Stimulated activated CD4-positive, alpha-beta T cell treated with anti-CD3 and anti-CD28 coated beads, Interleukin-1b, Interleukin-23, amount 100 ng/mL, for 1 hour (primary cell): ENCODE measurements at places on chromosomes 4 and X.

GRCh38 chr4:42473071-42473684 is 75.9 kb downstream of the SHISA3 start:
- DNase-seq: no peak

DNA sequence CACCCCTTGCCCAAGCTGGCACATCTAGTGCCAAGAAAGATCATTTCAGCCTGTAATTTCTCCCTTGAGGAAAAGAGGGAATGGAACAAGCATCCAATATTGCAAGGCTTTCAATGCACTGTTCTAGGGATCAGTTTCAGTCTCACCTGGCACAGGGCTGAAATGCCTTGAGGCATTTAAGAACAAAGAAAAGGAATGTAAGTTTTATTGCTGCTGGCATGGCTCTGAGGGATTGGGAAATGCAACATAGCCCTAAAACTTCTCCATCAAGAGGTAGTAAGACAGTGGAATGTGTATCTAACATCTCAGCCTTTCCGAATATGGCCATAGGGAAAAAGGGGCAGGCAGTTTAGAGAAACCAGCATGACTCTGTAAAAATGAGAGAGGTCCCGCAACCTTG is 732.6 kb upstream of the LCORL start:
- DNase-seq: no peak

GRCh38 chrX:15675490-15675921 is 10.9 kb upstream of the CLTRN start:
- DNase-seq: peak; percentile 70

- no peak for DNase-seq
Measured at GRCh38 chrX:15598026-15598425, 2.7 kb downstream of the ACE2 start.

- DNase-seq: no peak
Measured at GRCh38 chr4:8657381-8658088, 65.0 kb downstream of the CPZ start.

DNA sequence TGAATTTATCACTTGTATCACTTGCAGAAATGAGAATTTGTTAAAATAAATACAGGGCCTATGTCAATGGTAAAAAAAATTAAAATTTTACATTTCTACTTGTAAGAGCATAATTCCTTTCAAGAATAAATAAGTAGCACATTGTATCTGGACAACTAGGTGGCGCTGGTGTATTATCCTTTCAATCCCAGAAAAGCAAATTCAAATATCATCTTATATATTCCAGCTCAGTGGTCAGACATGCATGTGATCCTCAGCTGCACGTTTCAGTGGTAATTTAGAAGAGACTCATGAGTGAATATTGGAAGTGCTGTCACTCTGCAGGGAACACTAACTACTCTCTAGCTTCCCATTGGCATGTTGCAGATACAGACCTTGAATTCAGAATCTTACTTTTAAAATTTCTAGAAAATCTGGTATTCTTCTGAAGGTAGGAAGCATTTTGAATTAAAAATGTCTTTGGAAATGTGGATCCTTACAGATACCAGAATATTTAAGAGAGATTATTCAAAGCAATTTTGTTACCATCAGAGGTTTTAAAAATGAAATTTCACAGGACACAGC is 1414.7 kb upstream of the TENM3 start:
- no peak for DNase-seq

DNA sequence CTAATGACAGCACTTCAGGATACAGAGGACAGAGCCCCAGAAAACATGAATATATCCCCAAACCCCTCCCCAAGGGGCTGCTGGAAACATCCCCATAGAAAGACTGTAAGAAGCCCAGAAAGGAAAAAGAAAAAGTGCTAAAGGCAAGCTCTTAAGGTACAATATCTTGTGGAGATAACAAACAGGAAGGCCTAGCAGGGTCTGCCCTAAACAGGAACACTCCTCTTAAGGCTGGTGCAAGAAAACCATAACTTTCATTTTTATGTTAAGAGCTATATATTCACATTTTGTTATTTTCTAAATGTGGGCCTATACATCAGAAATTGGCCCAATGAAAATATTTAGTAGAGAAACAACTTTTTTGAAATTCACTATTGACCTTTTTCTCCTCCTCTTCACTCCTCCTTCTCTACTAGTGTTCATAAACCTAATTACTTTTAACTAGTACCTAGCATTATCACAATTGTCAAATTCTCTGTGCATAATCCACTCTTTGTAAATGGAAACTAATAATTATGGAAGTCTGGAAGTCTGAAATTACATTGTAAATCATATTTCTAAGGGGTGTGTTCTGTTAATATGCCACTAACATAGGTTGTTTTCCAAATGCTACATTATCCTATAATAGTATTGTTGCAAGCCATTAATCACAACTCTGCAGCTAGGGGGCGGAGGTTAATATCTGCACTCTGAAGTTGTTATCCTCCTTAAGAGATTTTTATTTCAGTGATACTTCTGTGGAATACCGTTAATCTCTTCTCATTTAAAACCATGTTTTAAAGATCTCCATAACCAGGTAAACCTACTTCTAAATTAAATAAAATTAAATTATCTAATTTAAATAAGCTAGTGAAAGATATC is 59.8 kb downstream of the CASK start:
- DNase-seq: no peak

GRCh38 chr4:76182463-76182862 is 31.2 kb downstream of the SCARB2 start:
- DNase-seq: no peak

GRCh38 chrX:54045563-54046228 is 1.4 kb upstream of the PHF8 start:
- DNase-seq: no peak

DNA sequence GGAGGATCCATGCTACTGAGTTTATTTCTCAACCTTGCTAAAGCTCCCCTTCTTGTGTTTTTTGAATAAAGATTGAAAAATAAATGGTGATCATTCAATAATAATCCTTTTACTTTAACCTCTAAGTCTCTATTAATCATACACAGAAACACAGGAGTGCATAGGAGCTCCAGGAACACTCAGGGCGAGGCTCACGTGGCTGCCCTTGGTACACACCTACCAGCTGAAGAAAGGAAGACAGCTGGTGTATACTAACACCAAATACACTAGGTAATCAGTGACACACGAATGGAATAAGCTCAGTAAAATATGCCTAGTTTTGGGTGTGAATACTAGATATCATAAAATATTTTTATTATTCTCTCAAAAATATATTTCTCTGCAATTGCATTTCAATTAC is 26.2 kb downstream of the CCDC149 start:
- DNase-seq: no peak

GRCh38 chr4:100042235-100042634 is 92.2 kb upstream of the H2AZ1 start:
- no peak for DNase-seq

DNA sequence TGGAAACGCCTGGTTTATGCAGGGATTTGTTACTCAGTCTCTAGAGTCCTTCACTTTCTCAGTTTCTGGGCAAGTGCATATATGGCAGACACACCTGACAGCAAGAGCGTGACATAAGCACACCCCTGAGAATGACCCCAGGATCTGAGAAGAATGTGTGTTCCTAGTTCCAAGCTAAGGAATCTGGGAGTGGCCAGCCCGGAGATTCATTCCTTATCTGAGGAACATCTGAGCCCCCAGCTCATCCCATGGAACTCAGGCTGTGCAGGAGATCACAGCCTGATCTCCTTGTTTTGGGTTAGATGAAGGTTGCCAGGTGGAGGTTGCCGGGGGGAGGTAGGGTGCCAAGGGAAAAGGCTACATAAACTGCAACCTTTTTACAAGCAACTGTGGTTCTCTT is 23.8 kb upstream of the KIAA0232 start:
- DNase-seq: no peak

- DNase-seq: no peak
Measured at GRCh38 chr4:154471032-154471431, 20.6 kb downstream of the DCHS2 start.
